ENCODE measurements at places on chromosomes 5 and 9.
A peak's percentile ranks its signal among the peaks of the same experiment; 100 is the strongest.

GRCh38 chr9:89304834-89305188 is 6.2 kb upstream of the CKS2 start:
- DNase-seq, result no peak

- DNase-seq, result no peak
Measured at GRCh38 chr5:89604342-89604741, 721.4 kb upstream of the MEF2C start.

GRCh38 chr9:33851301-33851700 is 34.3 kb downstream of the UBE2R2 start:
- no peak for DNase-seq

GRCh38 chr5:133360693-133361472 is 251.5 kb downstream of the FSTL4 start:
- no peak for DNase-seq

- DNase-seq, result no peak
Measured at GRCh38 chr5:143008809-143009521, 238.8 kb downstream of the ARHGAP26 start.

GRCh38 chr5:158511454-158511853 is 588.3 kb downstream of the EBF1 start:
- DNase-seq, result no peak

DNA sequence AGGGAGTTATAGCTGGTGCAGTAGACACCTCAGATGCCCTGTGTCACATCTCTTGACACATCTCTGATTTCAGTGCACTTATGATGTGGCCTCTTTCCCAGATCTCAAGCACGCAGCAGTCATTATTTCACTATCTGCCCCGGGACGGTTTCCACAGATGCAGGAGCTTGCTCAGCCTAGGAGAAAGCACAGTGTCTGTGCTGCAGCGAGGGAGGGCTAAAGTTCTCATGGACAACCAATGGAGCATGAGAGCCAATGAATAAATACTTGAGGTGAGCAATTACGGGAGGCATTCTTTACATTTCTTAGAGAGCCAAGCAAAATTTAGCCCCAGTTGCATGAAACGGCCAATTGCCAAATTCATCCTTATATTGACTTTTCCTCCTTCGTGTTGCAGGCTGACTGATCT is 7.4 kb upstream of the MOB3B start:
- no peak for DNase-seq

DNA sequence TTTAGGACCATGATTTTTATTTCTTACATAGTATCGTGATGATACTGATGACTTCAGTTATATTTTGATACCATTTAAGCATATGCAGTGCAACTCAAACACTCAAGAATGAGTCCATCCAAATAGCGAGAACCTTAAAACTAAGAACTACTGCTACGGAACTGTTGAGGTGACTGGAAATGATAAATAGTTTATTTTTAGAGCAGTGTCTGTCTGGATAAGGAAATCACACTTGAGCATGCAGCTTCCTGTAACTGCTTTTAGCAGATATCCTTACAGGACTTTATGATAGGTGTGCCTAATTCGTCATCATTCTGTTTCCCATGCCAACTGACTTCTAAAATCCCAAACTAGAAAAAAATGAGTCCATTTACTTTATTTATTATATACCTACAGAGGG is 85.5 kb downstream of the ADGRV1 start:
- DNase-seq, result no peak

GRCh38 chr5:164962329-164962961 is 1457.0 kb downstream of the MAT2B start:
- no peak for DNase-seq

- no peak for DNase-seq
Measured at GRCh38 chr9:122468735-122469134, 9.0 kb downstream of the OR1J1 start.

DNA sequence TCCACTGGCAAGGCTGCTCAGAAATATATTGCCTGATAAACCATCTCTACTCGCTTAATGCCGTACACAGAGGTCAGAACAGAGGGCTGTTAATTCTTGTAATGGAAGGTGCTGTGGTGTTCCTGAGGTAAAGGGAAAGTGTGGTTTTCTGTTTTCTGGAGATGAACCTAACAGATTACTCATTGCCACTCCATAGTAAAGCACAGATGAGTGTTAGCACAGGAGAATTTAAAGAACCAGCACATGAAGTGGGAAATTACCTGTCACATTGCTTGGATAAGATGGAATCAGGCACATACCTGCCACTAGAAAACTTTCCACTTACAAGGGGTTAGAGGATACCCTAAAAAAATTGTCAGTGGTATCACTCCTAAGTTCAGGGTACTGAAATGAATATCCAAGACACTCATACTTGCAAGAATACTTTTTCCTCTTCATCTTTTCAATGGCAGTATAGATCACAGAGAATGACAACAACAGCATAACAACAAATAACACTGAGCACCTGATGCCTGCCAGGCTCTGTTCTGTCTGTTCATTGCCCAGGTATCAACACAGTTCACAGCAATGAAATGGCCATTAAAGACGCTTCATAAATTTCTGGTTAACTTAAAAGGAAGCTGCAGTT is 152.9 kb upstream of the GNA14 start:
- DNase-seq, result no peak

DNA sequence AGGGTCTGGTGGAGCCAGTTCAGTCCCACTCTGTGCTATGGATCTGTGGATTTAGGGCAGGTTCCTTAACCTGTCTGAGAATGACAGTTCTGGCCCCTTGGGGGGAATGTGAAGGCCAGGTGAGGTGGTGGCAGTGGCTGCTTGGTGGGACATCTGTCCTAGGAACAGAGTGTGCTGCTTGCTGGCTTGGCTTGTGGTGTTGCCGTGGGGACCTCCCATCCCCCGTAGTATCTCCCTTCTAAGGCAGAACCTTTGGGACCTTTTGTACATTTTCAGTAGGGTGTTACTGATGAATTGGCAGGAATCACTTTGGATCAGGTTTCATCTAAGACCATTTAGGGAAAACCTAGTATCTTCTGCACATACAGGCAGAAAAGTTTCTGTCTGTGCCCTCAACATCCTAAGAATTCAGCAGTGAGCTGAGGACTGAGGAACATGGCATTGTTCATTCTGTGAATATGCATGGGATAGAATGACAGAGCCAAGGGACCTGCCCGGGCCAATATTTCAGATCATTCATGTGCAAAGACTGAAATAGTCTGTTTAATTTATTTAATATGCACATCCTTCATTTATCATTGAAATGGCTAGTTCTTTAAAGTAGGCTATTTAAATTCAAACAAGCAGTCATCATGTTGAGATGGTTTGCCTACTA is 64.6 kb downstream of the WNK2 start:
- DNase-seq, result no peak

DNA sequence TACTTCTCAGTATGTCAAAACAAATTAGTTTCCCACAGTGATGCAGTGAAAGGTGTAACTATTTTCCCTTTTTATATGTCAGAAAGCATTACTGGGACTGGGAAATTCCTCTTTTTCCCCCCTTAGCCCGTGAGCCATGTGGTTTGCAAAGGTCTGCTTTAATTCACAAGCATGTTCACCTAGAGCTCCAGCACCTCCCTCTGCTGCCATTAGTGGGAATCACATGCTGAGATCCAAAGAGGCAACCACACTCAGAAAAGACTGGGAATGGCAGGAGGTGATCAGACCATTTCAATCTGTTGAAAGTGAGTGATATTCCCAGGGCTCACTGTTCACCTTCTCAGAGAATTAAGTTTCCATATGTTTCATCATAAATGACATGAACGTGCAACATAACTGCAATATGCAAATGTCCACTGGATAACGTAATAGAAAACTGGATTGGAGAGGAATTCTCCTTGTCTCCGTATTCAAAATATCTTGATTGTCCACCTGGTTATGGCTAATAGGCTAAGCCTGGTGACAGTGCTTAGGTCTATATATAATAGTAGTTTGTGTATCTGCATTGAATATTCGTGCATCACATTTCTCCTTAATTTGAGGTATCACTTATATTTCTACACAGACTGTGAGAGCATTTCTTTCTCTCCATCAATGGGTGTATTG is 703.5 kb upstream of the WWC1 start:
- DNase-seq, result no peak

DNA sequence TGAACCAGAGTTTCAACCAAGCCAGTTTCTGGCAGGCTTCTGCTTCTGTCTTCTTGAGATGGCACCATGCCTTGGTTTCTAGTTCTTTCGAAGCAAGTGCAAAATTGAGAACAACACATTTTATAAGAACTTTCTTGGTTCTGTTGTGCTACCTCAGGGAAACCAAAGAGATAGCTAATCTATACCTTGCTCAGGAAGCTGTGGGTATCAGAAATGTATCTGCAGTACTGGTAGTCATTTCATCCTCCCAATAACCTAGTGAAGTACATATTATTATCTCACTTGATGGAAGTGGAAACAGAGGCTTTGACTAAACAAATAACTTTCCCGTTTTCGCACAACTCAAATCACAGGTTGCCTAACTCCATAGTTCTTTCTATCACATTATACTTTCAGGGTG is 246.6 kb downstream of the ENC1 start:
- no peak for DNase-seq

DNA sequence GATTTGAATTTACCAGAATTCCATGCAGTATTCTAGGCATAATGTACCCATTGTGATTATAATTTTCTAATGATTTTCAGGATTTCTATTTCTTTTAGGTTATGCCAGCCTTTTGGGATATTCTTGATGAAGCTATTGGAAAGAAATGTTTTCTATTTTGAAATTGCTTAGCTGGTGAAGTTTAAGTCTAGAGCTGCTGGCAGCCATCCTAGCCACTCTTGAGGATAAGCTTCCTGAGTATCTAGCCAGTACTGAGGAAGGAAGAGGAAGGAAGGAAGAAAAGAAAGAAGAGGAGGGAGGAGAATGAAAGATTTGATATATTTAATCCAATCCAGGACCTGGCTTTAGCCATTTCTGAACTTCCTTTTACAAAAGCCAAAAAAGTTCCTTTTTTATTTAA is 142.1 kb upstream of the DAB2 start:
- DNase-seq, result no peak

- peak; percentile 59 for DNase-seq
Measured at GRCh38 chr9:97853844-97854695, 1.0 kb downstream of the FOXE1 start.

Data from naive thymus-derived CD4-positive, alpha-beta T cell (primary cell).